ENCODE measurements at places on chromosomes 3 and 15.

DNA sequence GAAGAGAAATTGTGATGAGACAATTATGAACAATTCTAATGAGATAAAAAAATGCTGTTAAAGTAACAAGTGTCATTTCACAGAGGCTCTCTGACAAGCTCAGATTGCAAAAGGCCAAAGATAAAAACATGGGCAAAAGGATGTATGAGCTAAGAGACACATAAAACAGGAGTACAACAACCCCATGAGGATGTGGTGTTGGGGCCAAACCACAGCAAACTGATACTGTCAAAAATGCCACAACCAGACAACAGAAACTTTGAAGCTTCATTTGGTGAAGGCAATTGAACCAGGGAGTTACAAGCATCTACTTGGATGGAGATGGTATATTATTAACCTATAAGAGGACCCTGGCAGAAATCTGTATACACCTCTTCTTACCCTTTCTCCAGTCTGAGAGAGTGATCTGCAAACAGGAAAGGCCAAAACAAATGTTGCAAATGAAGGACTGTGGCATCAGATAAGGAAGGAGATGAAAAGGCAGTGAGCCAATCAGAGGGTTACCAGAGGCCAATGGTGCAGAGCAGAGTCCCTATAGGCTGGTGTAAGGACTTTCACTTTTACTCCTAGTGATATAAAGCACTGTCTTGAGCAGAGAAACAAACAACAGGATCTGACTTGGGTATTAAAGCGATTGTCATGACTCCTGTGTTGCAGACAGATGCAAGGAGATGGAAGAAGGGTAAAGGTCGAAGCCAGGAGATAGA lies 659.0 kb downstream of the NTRK3 start:
- DNase-seq = peak; percentile 49

- DNase-seq = no peak
Measured at GRCh38 chr3:41874022-41874421, 87.9 kb downstream of the ULK4 start.

GRCh38 chr3:147619921-147620560 lies 210.9 kb downstream of the ZIC1 start:
- no peak for DNase-seq

DNA sequence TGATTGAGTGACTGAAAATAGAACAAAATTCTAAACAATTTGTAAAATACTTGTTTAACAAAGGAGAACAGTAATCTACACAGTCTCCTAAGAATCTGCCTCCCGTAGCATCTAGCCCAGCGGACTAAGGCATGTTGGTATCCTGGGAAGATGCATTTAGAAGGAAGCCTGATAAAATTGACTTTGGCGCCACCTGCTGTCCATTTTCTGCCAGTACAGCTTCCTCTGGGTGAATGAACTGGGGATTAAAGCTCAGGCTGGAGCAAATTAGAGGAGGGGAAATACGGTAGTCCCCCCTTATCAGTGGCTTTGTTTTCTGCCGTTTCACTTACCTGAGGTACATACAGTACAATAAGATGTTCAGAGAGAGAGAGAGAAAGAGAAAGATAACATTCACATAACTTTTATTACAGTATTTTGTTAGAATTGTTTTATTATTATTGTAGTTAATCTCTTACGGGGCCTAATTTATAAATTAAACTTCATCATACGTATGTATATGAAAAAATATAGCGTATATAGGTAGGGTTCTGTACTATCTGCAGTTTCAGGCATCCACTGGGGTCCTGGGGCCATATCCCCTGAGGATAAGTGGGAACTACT lies 191.6 kb downstream of the GAP43 start:
- peak; percentile 67 for DNase-seq

DNA sequence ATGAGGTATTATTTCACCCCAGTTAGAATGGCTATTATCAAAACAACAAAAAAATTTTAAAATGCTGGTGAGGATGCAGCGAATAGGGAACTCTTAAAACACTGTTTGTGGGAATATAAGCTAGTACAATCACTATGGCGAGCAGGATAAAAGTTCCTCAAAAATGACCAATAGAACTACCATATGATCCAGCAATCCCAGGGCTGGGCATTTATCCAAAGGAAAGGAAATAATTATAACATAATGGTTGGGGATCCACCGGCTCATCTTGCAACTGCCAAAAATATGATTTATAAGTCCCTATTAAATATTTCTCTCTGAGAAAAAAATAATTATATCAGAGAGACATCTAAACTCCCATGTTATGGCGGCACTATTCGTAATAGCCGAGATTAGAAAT lies 127.6 kb upstream of the MME start:
- no peak for DNase-seq

DNA sequence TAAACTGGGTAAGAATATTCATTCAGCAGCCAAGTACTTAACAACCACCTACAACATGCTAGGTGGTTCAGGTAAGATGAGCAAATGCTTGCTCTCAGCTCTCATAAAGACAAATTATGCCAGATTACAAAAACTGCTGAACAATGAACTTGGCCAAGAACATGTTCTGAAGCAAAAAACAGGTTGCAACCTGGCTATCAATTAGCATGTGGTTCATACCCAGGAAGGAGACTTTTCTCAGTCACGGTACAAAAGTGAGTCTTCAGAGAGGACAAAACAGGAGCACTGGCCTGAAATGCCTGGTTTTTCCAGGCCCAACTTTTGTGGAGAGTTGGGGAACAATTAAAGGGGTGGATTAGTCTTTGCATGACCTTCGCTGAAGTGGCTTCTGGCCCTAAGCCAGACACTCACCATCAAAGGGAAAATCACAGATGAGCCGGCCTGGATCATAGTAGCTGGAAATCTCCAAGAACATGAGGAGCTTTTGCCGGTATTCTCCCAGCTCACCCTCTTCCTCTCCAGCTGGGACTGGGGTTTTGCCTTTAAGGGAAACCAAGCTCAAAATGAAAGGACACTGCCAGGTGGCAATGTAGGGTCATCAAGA lies 7.6 kb upstream of the PLA2G4F start:
- DNase-seq = no peak

DNA sequence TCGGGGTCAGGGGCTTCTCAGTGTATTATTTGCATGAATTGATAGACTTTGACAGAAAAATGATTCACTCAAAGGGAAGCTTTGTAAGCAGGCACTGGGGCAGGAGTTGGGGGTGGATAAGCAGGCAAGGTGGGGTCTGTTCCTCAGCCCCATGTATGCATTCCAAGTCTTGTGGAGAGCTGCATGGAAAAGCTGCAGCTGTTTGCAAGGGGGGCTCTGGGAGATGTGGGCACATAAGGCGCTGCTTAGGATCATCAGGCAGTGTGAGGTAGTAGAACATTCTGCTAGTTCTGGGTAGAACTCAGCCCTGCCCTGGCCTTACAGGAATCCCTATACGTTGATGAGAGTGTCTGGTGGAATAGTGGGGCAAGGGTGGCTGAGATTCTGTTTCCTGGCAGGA lies 154.2 kb upstream of the LRIG1 start:
- no peak for DNase-seq

GRCh38 chr3:135458541-135459322 lies 506.8 kb upstream of the PPP2R3A start:
- no peak for DNase-seq

DNA sequence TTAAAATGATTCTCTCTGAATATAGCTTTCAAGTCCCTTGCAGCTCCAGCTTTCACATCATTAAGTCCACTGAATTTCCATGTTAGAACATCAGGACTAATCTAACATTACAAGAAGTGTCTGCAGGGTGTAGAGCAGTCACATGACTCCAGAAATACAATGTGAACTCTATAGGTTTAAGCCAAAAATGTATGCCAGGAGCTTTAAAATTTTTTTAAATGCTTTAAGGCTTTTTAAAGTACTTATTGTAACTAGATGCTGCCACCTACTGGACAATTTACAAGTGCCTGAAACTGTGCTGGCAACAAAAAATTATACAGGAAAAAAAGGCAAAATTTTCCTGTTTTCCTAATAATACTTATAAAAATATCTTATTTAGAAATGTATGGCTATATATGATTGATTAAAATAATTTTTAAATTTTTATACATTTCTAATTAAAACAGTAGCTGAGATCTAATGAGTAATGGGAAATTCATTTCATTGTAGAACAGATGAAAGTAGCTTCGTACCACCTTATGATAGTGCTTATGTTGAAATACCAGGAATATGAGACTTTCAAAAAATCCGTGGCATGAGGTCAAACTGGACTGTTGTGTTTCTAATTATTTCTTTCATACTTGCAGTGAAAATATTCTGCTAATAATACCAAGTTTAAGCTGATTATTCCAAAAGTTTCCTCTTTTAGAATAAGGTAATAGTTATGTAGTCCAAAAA lies 25.7 kb downstream of the FSIP1 start:
- peak; percentile 65 for DNase-seq

DNA sequence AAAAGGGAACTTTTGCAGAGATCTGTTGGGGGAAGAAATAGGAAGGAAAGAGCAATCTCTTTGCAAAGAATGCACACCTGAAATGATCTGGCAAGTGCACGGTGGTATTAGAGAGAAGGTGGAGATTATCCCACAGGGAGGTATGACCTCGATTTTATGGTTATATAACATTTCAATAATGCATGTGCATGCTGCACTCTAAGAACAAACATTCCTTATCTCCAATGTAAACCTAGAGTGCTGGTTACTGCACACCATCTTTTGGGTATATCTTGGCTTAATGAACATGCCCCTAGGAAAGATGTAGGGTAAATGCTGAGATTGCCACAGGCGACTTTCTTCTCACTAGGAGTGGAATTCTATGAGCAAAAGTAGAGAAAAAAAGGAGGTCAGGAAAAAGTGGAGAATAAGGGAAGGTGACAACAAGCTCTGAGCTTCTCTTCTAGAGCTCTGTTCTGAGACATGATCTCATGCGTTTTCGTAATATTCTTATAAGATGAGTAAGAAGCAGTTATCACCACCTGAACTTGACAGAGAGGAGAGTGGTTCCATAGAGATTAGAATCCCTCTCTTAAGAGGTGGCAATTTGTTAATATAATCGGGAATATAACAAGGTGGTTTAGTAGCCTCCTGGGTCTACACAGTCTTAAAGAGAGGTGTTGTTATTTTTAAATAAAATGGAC lies 117.5 kb upstream of the TMC3 start:
- DNase-seq = no peak

DNA sequence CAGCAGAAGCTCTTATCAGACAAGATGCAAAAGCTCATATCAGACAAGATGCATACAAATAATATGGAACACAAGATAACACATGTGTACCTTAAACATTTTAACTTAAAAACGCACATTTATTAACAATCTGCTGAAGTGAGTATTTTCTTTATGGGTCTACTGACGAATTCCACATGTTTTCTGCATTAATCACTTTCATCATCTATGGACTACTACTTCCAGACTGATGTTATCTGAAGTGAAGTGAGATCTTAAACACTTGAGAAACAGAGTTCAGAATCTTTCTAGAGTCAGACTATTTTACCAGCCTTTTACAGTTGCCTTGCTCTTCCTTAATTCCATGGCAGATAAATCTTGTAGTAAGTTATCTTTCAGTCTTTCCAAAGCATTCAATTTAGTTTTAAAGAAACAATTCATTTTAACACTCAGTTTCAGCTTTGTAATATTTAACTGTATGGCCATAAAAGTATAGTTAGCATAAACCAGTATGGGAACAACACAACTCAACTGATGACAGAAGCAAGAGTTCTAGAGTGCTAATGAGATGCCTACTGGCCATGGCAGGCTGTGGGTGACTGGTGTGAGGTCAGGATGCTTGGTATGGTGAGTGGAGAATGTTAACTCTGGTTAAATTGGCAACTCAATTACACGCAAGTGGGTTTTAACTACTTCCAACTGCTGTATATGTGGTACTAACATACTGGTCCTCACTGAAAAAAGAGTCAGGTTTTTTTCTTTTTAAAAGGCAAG lies 9.8 kb downstream of the CMTM6 start:
- no peak for DNase-seq

DNA sequence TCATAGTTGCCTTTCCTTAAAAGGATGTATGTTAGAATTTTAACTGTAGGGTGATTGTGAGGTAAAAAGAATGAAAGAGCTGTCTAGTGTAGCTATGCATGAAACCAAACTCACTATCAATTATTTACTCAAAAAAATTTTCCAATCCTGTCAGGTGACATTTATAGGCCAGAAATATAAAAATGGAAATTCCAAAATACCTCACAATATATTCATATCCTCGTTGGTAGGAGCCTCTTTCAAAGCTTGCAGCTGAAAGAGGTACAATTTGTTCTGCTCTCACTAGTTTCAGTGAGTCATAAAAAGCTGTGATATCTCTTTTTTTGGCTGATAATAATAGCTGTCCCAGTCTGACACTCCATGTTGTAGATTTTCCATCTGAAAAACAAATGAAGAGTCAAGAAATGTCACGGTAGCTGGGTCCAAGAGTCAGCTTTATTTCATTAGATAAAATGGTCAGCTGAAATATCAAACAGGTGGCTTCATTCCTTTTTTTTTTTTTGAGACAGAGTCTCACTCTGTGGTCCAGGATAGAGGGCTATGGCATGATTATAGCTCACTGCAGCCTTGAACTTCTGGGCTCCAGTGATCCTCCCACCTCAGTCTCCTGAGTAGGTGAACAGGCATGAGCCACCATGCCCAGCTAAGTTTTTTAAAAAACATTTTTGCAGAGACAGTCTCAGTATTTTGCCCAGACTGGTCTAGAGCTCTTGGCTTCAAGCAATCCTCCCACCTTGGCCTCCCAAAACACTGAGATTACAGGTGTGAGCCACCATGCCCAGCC lies 50.8 kb upstream of the XRN1 start:
- DNase-seq = no peak

DNA sequence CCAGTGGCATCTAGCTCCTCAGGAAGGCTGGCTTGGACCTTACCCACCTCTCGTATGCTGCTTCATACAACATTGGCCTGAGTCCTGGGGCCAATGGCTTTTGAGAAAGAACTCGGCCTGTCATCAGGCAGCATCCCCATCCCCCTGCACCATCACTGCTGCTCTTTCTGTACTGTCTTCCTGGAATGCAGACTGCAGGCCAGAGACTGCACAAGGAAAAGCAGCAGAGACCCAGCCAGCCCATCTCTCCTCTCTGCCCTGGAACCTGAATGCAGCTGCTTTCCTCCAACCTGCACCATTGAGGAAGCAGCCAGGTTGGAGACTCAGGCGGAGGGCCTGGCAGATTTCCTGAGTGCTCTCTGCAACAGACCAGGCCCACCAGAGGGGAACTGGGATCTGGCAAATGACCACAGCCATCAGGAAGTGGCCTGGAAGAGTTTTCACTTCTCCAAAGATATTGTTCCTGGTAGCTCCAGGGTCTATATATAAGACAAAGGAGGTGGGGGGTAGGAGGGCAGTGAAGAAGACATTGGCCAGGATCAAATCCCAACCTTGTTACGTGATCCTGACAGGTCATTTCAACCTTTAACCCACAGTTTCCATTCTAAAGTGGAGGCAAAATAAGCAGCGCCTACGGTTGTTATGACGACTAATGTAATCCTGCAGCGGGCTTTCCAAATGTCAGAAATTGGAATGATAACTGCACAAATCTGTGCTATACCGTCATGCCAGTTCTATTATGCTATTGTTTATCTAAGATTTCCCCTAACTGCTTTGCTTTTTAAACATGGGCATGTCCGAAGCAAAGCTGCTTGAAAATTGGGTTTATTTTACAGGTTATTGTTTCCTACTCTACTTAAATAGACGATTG lies 24.4 kb upstream of the RAB7A start:
- no peak for DNase-seq
